ENCODE measurements at places on chromosomes 2 and 18.

DNA sequence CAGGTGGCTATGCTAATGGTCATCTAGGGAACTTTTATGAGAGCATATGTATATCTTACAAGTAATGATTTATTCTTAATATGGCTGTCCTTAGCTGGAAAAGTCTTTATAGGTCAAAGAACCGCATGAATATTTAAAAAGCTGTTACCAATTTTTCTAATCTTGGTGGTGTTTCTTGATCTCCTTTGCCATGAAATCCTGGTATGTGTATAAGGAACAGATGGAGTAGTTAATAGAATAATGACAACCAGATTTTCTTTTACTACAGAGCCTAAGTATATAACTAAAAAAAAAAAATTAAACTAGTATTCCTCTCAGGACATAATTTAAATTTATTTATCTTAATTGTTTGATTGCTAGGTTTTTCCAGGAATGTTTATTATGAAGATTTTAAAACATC is 74.5 kb downstream of the RHBDD1 start:
- no peak for DNase-seq

DNA sequence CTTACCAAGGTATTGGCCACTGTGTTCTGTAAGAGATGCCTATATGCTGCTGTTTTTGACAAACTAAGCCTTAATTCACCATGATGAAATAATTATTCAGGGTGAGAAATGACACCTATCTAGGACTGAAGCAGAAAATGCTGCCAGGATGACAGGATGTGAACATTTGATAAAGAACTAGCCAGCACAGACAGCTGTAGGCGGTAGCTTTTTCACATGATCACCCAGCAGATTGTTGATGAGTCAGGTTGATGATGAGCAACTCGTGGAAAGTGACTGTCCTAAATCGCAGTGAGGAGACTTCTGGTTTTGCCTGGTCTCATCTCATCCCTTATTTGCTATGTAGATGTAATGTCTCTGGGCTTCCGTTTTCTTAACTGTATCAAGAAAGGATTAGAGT is 144.1 kb downstream of the PRPF40A start:
- no peak for DNase-seq

GRCh38 chr2:219723311-219723710 is 95.9 kb downstream of the SLC4A3 start:
- DNase-seq: no peak

DNA sequence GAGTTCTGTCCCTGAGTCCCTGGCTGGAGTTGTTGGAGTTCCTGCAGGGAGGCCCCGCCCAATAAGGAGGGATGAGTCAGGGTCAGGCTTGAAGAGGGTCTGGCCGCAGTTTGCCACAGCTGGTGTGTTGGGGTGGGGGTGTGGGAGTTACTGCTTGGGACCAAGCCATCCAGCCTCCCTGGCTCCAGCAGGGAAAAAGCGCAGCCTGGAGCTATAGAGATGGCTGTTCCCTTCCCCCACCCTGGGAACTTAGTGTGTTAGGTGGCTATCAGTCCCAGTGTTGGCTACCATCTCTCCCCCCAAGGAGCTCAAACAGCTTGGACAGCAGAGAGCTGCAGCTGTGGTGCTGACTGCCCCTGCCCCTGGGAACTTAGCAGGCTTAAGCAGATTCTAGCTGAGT is 13.2 kb upstream of the TANK start:
- DNase-seq: no peak

GRCh38 chr2:102074152-102074783 is 68.3 kb upstream of the IL1R1 start:
- DNase-seq: no peak

DNA sequence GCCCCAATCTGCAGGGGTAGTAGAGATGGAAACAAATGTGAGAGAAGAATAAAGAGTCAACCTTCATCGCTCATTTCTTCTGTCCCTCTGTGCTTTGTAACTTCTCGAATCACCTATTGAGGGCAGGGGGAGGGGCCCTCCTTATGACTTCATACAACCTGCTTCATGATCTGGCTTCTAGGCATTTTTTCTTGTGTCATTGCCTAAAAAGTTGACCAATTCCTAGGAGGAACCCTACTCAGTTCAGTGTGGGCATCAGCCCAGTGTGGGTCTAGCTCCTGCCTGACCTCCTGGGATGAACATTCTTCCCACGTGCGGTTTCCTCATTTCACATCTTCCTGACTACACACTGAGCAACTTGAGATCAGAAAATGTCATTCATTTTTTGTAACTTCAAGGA is 46.3 kb upstream of the CREB1 start:
- no peak for DNase-seq

DNA sequence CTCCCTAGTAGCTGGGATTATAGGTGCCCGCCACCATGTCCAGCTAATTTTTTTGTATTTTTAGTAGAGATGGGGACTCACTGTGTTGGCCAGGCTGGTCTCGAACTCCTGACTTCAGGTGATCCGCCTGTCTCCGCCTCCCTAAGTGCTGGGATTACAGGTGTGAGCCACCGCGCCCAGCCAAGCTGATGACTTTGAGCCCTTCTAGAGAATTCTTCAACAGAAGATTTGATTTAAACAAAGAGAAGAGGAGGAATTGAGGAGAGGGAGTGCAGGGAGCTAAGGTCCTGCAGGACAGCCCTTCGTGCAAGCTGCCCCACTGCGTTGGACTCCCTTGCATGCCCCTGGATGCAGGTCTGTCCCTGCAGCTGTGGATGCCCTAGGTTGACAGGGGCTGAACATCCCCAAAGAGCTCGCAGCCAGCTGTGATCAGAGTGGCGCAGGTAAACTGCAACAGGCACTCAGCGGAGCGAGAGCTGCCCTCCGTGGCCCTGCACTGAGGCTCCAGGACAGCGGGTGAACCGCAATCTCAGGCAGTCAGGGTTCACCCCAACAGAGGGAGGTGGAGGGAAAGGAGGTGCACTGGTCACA is 13.7 kb downstream of the ADRA2B start:
- DNase-seq: no peak

DNA sequence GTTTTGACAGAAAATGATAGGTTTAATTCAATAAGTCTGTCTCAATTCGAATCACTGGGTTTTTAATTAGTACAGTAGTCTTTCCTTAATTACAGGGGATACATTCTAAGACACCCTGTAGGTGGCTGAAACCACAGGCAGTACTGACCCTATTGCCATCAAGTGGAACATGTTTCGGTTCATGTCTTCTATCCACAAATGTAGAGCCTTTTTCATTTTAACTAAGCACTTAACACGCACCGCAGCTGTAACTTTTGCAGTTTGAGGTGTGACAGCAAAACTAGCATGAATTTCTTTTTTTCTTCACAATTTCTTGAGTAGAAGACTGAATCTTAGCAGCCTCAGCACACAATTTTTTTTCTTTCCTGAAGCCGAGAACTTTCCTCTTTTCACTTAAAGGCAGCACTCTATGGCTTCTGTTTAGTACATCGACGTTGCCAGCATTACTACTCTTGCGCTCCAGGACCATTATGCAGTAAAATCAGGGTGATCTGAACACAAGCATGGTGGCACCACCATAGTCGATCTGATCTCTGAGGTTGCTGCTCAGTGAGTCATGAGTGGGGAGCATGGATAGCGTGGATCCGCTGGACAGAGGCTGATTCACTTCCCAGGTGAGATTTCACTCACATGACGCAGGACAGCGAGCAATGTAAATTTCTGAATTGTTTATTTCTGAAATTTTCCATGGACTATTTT is 805.1 kb downstream of the RNF144A start:
- no peak for DNase-seq

GRCh38 chr2:121283670-121284462 is 1.1 kb downstream of the TFCP2L1 start:
- no peak for DNase-seq

DNA sequence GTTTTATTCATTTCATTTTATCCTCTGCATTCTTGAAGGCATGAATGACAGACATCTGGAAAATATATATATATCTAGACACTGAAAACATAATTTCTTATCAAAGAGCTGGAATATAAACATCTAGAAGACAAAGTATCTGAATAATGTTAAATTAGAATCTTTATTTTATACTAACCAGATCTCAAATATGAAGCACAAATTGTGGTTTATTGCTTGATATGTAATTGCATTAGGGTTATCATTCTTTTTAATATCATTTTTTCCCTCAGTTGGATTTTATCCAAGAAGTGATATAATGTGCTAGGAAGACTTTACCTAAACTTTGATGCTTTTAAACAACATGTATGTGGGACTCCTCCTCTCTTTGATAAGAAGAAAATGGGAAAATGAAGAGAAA is 331.2 kb downstream of the ARHGAP15 start:
- no peak for DNase-seq

GRCh38 chr2:32715981-32716380 is 88.1 kb downstream of the TTC27 start:
- no peak for DNase-seq

DNA sequence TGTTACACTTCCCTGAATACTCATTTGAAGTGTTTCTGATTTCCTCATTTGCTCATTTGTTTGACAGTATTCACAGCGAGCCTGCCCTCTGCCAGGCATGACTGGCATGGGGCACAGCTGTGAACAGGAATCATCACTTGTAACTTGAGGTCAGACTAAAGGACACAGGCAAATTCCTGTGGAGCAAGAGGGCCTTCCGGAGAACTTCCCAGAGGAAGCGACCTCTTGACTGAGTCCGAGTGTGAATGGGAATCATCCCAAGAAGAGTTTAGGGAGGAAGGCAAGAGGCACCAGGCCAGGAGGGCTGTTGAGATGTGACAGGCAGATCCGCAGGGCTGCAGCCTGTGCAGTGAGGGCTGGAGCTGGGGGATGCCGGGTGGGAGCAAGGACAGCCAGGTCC is 45.4 kb downstream of the LIMS1 start:
- no peak for DNase-seq

GRCh38 chr18:1982056-1982455 is 589.2 kb downstream of the METTL4 start:
- DNase-seq: no peak

DNA sequence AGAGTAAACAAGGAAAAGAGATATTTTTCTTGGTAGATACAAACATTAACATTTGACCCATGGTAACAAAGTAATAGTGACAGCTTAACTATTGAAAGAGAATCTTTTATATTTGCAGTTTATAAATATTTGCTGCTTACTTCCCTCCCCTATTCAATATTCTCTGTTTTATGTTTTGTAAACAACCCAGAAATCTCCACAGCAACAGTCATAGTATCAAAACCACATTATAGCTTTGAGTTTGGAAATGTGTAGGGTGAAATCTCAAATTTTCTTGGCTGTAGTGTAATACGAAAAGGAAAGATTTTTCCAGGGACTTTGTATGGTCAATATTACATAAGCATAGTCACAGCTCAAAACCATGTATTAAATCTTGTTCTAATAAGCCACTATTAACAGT is 511.2 kb downstream of the METTL4 start:
- no peak for DNase-seq

DNA sequence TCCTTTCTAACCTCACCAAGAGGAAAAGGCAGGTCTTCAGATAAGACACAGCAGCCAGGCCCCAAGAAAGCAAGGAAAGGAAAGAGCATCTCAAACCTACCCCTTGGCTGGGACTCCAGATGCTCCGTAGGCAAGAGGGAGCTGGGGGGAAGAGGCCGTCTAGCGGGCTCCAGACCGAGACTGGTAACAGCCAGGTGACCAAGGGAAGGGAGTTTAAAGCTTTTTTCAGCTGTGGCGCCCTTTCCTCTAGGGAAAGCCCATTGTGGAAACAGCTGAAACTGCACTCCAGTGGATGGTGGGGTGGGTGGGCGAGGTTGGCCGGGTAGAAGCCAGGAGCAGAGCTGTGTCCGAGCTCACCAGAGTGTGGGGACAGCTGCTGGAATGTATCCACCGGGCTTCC is 180.4 kb downstream of the KLHL29 start:
- DNase-seq: no peak

DNA sequence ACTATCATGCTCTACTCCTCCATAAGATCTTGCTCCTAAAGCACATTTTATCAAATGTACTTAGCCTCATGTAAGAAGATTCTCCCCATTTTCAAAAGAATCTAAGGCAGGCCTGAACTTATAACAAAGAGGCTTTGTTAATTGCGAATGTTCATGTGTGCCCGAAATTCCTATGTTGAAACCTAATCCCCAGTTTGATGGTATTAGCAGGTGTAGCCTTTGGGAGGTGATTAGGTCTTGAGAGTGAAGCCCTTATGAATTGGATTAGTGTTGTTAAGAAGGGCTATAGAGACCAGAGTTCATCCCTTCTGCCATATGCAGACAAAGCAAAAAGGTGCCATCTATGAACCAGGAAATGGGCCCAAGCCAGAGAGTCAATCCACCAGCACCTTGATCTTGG is 234.5 kb downstream of the PAX3 start:
- DNase-seq: no peak

DNA sequence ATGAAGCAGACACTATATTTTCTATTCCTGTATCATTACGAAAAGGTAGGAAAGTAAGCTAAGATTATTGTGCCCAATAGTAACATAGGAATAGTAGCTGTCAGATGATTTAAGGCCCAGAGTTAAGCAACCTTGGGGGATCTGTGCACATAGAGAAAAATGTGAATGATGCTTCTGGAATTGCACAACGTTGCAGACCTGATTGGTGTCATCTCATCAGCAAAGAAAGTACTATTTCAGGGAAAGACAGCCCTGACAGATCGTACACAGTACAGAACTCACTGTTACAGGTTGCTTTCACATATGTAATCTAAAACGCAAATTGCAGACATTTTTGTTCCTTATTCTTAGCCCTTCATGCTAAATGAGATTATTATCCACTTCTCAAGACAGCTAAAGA is 535.9 kb downstream of the TRIB2 start:
- no peak for DNase-seq

- no peak for DNase-seq
Observed at GRCh38 chr2:16277117-16277516, 336.8 kb downstream of the MYCN start.

- no peak for DNase-seq
Observed at GRCh38 chr2:70519453-70519852, 34.2 kb downstream of the TGFA start.

DNA sequence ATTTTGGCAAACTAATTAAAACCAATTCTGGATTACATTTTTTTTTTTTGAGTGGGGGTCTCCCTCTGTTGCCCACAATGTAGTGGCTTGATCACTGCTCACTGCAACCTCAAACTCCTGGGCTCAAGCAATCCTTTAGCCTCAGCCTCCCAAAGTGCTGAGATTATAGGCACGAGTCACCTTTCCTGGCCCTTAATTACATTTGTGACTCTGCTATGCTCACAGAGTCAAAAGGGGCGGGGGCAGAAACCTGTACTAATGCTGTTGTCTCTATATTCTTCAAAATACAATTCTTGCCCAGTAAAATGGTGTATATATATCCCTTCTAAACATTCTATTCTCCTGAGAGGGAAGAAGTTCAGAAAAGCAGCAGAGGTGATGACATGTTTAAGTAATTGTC is 23.2 kb downstream of the PRKD3 start:
- no peak for DNase-seq

DNA sequence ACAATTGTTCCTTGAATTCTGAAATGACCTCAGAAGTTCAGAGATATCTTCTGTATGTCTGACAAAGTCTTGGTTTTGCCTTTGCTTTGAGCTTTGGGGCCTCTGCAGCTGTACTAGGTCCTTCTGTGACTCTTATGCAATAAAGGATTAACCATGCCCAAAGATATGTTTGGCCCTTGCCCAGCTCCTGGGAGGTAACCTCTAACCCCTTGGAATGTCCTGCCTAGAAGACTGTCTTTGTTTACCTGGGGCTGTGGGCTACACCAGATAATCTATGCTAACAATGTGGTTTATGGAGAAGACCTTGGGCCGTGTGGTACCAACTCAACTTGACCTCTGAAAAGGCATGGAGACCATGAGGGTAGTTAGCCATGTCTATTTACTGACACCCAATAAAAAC is 140.9 kb upstream of the CAPN13 start:
- no peak for DNase-seq
